ENCODE measurements at places on chromosomes 7 and 10.

DNA sequence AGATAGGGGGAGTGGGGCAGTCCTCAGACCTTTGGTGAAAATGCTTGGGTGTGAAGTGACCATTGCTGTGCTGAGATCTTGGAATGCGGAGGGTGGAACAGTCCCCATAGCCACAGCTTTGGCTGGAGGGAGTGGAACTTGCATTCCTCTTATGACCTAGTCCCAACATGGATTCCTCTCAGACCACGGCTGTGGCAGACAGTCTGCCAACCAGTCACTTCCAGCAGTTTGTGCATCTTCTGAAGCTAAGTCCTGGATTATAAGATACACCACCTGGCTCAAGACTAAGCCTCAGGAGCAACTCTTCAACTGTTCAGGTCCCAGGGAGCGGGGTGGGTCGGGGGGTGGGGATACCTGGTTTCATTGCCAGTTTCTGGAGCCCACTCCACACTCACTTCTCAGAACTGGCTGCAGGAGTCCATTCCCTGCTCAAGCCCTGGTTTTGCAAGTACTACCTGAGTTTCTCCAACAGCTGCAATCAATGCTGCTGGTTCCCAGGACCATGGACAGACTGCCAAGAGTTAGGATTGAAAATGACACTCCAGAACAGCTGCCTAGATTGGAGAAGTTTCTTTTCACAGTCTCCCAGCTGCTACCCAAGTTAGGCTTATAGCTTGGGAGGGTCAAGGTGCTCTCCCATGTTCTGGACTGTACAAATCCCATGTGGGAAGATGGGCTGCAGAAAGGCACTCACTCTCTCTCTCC, 29.1 kb upstream of the DGKB start:
- no peak for DNase-seq

DNA sequence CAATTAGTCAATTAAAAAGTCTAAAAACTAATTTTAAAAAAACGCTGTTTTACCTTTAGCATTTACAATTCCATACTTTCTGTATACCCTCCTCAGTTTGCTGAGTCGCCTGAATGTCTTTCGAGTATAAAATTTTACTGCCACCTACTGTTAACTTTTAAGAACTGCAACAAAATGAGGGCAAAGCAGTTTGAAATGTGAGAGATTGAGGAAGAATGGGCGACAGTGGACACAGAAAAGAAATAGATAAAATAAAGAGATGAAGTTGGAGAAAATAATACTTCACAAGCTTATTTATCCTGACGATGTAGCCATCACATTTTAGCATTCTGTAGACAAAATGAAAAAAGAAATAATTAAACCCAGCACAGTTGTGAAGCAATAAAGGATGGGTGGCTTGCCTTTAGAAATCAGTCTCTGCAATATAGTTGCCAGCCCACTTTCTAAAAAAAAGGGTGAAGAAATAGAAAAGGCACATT, 110.8 kb upstream of the PTN start:
- no peak for DNase-seq

GRCh38 chr7:92992932-92993331, 124.8 kb downstream of the SAMD9 start:
- no peak for DNase-seq

DNA sequence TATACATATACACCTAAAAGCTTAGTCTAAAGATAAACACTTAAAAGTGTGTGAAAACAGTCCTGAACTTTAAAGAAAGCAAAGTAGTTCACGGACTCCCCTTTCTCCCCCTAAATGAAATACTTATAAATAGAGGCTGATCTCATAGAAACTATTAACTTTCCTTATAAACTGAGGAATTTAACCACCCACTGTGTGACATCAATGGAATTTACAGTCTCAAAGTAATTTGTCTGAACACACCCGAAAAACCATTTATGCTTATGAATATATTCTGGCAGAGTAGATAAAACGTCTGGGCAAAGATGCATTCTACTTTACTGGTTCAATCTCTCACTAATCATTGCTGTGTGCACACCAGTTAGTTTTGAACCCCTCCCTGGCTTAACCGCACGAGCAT, 181.8 kb upstream of the DGKB start:
- no peak for DNase-seq

GRCh38 chr7:66352071-66352470, 146.9 kb downstream of the TPST1 start:
- DNase-seq: no peak

- DNase-seq: no peak
These were observed 43.3 kb downstream of the ZMIZ1 start for GRCh38 chr10:79111846-79112614.

DNA sequence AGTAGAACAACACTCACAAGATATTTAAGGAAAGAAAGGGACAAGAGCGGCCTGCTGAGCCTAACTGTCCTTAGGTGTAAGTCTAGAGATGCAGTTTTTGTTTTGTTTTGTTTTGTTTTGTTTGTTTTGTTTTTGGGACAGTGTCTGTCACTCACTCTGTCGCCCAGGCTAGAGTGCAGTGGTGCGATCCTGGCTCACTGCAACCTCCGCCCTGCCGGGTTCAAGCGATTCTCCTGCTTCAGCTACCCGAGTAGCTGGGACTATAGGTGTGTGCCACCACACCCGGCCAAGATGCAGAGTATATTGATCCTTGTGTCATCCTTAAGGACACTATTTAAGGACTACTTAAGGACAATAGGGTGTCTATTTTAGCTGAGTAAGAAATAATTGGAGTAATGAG, 84.1 kb upstream of the PARD3 start:
- no peak for DNase-seq

GRCh38 chr10:87694011-87694794, 34.5 kb downstream of the PAPSS2 start:
- DNase-seq: no peak

DNA sequence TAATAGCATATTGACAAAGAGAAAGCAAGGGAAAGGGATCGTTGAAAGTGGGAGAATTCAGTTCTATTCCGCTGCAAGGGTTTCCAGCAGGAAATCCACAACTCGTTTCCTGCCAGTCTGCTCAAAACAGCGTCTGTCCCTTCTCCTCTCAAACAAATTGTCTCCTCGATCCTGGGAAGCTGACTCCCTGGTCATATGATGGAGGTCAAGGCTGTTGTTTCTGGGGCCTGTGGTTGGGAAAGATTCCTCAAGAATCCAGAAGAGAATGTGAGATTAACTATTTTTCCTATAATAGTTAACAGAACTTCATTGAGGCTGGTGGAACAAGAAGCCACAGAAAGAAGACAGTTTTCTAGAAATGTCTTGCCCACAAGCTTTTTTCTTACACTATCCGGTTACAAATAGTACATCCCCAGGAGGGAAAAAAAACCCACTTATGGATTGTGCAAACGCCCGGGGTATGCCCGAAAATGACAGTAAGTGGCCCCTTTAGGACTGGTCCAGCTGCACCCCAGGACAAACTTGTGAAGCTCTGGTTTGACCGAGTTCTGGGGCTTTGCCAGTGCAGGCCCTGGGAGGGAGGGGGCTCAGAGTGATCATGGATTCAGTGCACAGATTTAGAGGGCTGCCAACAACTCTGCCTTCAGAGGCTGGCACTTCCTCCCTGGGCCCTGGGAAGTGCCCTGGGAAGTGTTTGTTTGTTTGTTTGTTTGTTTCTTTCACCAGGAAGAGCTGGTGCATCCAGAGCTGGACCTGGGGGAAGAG, 49.4 kb upstream of the CTBP2 start:
- DNase-seq: no peak

- no peak for DNase-seq
These were observed 566.8 kb downstream of the SDK1 start for GRCh38 chr7:3867863-3868262.

DNA sequence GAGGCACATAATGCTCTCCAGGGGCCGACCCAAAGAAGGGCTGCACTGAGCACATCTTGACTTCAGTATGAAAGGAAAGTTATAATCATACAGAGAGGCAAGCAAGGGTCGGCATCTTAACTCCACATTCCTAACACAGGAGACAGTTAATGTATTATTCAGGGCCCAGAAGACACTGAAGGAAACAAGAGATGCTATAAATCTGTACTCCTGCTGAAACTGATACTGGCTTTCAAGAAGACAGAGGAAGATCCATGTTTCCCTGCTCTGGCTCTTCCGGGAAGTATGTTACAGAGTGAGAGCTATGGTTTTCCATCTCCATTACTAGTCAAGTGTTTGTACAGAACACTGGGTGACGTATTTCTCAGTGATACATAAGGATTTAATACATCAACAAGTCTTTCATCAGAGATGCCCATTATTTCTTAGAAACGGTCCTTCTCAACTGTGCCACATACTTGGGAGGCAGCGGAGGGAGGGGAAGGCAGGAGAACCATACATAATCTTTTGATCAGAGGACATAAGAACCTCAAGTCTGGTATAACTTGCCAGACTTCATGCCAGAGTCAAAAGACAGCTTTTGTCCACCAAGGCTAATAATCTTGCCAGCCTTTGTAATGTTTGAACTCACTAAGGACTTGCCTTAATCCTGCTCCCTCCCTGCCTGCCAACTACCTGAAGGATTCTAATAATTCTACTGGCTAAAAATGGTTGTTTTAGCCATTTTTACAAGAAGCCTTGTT, 58.1 kb downstream of the ENO4 start:
- DNase-seq: no peak

GRCh38 chr7:92368741-92369140, 78.5 kb upstream of the GATAD1 start:
- DNase-seq: no peak

DNA sequence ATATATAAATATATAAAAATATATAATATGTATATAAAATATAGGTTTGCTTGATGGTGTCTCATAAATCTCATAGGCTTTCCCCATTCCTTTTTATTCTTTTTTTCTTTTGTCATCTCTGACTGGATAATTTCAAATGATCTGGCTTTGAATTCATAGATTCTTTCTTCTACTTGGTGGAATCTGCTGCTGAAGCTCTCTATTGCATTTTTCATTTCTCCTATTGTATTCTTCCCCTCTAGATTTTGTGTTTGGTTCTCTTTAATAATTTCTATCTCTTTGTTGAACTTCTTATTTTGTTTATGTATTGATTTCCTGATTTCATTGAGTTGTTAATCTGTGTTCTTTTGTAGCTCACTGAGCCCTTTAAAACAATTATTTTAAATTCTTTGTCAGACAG, 629.4 kb downstream of the GALNT17 start:
- no peak for DNase-seq

DNA sequence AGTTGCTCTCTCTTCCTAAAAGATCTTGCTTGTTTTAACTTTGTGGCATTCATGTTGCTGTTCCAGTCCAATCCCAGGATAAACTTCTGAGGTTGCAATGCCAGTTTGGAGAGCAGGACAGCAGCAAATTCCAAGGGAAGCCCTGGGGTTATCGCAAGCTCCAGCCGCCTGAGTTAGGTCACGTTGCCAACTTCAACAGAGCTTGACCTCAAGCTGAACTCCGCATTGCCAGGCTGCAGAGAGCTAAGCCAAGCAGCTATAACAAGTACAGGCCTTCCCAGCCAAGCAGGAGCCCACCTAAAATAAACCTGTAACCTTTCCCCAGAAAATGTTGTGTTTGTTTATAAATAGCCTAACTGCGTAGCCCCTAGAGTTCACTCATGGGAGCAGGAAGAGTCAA, 138.9 kb upstream of the LYZL1 start:
- DNase-seq: no peak

- DNase-seq: peak; percentile 44
These were observed 541.0 kb downstream of the TNS3 start for GRCh38 chr7:47040795-47041347.

DNA sequence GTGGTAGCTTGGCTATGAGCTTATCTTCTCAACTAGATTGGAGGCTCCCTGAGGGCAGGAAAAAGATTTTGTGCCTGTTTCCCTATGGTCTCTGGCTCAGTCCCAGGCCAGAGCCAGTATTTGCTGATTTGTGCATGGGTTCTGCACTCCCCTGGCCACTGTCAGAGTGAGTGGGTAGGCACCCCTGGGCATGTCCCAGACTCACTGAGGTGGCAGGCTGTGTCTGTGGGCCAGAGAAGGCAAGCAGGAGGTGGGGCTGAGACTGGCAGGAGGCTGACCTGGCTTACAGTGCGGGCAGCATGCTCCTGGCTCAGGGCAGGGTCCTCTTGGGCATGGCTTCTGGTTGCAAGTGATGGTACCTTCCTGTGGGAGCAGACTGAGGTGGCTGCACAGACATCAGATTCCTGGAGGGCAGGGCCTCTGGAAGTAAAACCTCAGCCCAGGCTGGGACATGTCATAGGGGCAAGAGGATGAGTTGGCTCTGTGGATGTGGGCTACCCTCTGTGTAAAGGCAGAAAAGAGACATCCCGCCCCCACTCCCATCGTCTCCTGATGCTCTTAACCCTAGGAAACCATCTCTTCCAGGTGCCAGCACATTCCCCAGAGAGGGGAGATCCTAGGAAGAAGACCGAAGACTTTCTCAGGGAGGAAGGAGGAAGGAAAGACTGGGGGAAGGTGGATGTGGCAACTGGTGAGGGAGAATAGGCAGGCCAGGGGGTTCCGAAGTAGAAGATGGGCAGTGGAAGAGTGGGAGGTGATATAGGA, 4.3 kb downstream of the KCP start:
- DNase-seq: no peak

- DNase-seq: no peak
These were observed 63.3 kb downstream of the NKX6-2 start for GRCh38 chr10:132722394-132723329.

DNA sequence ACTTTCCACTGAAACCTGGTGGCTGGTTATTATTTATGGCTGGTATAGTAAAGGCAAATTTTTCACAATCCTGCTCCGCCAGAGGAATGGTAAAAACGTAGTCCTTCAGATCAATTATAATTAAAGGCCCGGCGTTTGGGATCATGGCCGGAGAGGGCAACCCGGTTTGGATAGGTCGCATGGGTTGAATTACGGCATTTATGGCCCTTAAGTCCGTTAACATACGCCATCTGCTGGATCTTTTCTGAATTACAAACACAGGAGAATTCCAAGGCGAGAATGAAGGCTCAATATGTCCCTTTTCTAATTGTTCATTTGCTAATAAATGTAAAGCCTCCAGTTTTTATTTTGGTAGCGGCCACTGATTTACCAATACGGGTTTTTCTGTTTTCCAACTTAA, 11.3 kb upstream of the TAS2R3 start:
- no peak for DNase-seq

- no peak for DNase-seq
These were observed 21.3 kb downstream of the PTPRE start for GRCh38 chr10:127928021-127928806.

DNA sequence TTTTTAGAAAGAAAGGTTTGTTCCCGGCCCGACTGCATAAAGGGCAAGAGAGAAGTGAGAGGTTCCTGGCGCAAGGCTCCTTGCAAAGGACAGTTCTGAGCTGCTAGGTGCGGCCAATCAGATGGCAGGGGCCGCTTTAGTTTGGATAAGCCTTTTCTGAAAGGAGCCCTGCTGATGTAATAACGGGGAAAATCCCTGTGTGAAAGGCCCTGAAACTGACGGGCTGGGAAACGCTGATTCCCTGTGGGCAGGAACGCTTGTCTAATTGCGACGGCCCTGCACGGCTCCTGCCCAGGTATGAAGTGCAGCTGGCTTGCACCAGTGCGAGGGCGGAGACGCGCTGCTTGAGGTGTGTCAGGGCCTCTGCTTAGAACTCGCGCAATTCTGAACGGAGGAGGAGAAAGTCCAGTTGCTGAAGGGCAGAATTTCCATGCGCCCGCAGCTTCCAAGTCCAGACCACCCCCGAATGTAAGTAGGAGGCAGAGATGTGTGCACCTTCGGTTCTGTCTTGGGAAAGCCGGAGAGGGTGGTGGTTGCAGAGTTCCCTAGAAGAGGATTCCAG, 30.5 kb downstream of the TACC2 start:
- peak; percentile 86 for DNase-seq

GRCh38 chr10:12308057-12308456, 41.3 kb upstream of the CAMK1D start:
- DNase-seq: no peak

Measured in prostate gland (tissue), 2 donors.